LHCN-M2 (cell line): ENCODE measurements at places on chromosomes 3 and 15.

- DNase-seq: no peak
Measured at GRCh38 chr15:65386376-65386775, 8.6 kb upstream of the IGDCC3 start.

GRCh38 chr3:30342318-30343060 is 263.9 kb upstream of the TGFBR2 start:
- DNase-seq: peak; percentile 98

DNA sequence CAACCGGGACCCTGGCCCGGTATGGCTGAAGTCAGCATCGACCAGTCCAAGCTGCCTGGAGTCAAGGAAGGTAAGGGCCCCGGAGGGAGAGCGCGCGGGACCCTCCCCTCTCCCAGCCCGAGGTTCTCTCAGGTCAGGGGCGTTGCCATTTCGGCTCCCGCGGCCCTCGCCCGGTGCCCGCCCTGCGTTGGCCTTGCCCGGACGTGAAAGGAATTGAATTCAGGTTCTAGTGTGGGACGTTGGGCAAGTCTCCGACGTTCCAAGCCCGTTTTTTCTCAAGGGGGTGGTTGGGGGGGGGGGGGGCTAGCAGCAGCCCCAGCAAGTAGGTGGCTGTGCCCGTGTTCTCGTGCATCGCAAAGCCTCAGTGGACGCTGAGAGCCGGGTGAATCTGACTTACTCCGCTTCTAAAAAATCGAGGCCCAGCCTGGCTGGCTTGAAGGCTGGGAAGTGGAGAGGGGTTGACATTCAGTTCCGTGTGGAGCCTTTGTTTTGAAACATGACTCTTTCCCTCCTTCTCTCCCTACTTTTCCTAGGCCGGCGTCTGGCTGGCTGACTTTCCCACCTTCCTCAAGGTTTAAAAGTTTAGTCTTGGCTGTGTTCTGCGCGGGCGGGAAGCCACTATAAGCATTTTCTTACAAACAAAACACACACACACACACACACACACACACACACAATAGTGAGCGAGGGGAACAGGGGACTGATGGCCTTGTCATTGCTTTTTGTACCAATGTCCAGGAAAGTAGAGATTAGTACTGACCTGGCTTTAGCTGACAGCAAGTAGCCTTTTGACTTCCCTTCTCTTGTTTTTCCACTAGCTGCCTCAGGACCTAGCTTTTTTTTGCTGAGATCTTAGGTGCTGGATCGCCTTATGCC is at the start of gene UTS2B:
UTS2B (minus strand) TSS at position 873 of the 876 bp plus-strand sequence. CDS start 48,337 bp downstream, outside the sequence.
- DNase-seq: peak; percentile 60

- DNase-seq: no peak
Measured at GRCh38 chr3:139794469-139795265, 116.9 kb upstream of the NMNAT3 start.

GRCh38 chr3:185335799-185336198 is 27.1 kb upstream of the MAP3K13 start:
- DNase-seq: peak; percentile 77

DNA sequence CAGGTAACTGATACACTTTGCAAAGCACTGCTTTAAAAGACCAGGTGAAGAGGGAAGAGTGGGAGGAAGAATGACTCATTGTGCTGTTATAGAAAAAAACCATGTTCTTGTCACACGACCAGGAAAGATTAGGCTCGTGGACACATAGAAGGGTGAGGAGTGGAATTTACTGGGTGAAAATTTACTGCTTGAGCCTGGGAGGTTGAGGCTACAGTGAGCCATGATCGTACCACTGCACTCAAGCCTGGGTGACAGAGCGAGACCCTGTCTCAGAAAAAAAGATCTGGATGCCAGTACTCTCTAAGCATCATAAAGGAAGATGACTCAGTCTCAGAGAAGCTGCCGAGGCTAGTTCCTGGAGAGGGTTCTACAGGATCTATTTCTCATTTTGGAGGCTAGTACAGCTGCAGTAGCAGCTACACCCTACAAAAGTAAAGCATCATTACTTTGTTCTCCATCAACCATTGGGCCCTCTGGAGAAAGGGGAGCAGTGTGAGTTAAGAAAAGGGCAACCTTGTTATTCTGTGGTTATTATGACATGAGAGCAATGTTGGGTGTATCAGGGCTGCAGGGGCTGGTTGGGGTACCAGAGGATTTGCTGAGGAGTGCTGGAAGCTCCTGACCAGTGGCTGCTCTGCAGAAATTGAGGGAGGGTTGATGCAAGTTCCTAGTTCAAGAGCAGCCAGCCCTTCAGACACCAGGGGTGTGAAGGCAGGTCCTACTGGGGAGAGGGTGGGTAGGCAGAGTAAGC is 75.4 kb downstream of the CMTM8 start:
- peak; percentile 52 for DNase-seq

- DNase-seq: no peak
Measured at GRCh38 chr15:100373942-100374341, 32.2 kb upstream of the ADAMTS17 start.

- no peak for DNase-seq
Measured at GRCh38 chr3:82587174-82587573, 825.7 kb upstream of the GBE1 start.

- no peak for DNase-seq
Measured at GRCh38 chr15:70100474-70101341, 3.0 kb upstream of the TLE3 start.

DNA sequence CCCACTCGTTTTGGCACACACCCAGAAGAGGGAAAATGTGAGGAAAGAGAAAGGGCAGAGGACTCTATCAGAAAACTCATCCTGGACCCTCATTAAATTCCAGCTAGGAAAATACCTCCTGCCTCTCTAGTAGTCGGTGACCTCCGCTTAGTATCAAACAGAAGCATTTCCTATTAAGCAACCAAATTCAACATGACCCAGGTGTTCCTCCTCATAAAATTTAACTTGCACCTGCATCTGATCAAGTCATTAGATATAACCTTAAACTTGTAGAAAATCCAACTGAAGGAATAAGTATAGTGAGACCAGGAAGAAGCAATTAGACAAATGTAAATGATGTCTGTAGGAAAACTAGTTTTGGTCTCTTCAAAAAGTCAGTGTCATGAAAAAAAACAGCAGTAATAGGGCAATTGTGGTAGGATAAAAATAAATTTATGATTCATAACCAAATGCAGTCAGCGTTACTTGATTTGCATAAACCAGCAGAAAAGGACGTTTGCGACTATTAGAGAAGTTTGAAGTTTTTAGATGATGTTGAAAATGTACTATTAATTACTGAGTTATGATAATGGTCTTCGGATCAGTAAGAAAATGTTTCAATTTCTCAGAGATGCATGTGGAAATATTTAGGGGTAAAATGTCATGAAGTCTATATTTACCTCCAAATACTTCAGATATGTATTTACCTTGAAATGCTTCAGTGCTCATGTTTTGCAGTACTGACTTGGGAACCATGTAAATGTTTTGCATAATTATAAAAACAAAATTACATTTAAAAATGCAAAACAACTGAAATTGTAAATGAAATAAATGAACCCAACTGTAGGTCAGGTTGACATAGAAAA is 44.6 kb downstream of the LDHAL6B start:
- DNase-seq: no peak

DNA sequence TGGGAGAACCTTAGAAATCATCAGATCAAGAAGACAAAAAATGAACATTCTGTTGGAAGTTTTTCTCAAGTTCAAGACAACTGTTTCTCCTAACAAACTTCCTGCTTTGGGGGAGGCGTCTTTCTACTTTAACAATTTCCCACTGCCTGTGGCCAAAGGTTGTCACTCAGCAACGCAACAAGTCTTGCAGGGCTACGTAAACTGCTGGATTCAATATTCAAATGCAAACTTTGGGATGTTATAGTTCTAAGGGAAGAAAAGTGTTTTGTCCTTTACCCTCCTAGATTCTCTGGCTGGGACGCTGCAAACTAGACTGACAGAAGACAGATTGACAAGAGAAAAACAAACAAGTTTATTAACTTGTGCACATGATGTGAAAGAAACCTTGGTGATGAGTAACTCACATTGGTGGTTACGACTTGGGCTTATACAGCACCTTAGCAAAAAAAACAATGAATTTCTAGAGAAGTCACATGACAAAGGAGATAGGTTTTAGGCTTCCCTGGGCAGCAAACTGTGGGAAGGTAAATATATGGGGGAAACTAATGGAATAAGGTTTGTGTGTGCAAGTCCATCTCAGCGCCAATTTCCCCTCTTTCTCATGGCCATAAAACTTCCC is 34.0 kb upstream of the ARPIN start:
- DNase-seq: no peak

GRCh38 chr3:5168110-5168509 is 19.4 kb upstream of the EDEM1 start:
- DNase-seq: no peak
